ENCODE measurements at places on chromosomes 13 and 19.
A peak's percentile ranks its signal among the peaks of the same experiment; 100 is the strongest.

DNA sequence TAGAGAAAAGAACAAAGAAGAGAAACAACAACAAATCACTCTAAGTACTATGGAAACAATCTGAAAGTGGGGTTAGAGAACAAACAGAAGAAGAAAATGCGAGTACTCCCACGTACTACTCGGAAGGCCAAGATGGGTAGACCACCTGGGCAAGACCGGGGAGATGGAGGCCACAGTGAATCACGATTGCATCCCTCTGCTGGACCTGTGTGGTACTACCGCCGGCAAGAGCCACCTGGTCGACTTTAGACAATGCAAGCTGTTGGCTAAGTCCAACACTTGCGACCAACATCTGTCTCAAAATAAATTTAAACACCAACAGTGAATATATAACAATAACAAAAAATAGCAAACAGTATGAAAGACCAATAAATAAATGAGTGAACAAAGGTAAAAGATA lies 45.5 kb upstream of the ZNF91 start:
- DNase-seq = no peak

DNA sequence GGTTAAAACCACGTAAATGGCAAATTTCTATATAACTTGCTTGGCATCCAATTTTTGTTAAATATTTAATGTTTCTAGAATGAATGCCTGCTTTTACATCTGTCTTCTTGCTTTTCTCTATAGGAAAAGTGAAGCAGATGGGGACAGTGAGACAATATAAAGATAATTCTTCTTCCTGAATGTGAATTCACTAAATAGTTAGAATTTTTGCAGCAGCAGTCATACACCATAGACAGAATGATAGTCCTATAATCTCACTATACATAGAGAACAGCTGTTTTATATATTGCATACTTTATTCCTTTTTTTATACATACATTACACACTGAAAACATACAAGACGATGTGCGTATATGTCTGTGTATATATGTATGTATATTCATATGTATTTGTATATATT lies 1127.3 kb downstream of the PCDH9 start:
- no peak for DNase-seq

GRCh38 chr13:40946485-40946884 lies 72.6 kb downstream of the ELF1 start:
- DNase-seq = no peak

- no peak for DNase-seq
These were observed 346.6 kb upstream of the SLITRK5 start for GRCh38 chr13:87324558-87324957.

DNA sequence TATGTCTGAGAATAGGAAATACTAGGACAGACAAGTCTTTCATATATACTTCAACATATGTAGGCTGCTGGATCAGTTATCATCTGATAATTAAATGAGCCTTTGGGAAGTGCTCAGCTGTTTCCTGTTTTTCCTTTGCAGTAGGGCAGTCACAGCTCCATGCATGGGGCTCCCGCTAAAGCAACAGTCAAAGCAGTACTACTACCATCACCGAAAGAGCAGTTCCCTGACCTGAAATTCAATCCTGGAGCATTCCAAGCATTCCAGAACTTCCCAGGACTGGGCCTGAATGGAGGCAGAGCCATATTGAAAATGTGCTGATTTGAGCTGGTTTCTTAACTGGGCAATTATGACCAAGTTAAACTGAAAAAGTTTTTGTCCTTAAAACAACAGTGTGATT lies 20.5 kb downstream of the MICU2 start:
- DNase-seq = no peak

DNA sequence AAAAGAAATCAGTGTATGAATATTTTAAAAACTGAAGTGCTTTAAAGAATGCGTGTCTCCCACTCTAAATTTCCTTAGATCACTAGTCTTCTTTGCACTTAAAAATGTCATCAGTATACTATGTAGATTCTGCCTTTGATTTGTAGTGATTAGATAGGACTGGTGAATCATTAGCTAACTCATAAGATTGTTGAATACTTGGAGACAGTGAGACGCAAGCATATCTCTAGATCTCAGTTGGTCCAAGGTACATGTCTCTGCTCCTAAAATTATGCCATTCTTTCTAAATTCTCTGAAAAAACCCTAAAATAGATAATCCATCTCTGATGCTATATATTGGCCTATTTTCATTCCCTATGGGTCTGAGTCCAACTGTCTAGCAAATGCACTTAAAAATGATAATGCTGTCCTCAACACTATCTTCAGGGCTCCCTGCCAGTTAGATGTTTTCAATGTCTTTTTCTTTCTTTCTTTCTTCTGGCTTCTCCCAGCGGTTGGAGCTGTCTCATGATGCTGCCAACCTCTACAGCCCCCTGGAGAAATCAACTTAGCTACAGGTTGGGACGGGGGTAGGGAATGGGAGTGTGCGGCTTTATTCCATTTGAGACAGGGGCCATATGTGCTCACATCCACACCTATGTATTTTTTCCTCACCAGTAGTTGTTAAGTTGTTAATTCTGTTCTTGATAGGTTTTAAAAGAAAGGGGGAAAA lies 301.0 kb downstream of the NDFIP2 start:
- no peak for DNase-seq

DNA sequence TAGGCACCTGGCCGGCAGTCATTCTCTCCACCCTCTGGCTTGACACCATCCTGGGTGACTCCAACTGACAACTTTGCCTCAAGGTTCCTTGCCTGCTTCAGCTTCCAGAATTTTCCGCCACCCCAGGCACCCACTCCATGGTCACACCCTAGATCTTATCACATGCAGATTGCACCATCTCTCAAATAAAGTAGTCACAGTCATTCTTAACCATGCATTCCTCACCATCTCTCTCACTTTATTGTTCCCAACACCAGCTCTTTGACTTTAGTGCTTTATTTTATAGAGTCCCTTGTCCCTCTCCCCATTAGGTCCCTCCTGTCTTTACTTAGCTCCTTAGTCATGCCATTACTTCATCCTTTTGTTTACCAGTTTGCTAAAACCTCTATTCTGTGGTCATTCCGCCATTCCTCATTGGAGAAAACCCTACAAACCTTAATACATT lies 351.7 kb downstream of the SPRY2 start:
- DNase-seq = no peak

GRCh38 chr13:26759907-26760831 lies at the start of gene GPR12:
Gene GPR12 (minus strand): TSS chr13:26760786. CDS start chr13:26759827, 959 bp downstream.
- DNase-seq = no peak

DNA sequence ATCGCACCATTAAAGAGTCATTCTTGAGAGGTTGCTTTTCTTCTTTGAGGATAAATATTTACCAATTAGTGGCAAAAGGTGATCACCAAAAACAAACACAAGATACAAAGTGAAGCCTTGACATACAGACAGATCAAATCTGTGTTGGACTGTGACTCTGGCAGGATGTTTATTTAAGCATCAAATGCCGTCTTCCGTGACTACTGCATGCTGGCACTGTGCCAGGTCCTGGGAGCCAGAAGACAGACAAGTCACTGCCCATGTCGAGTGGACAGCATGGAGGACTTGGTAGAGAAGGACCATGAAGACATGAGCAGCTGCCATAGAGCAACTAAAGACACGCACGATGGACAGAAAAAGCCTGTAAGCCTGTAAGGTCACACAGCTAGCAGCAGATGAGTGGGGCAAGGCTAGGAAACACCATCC lies 92.8 kb upstream of the FARP1 start:
- no peak for DNase-seq

- DNase-seq = no peak
These were observed 58.3 kb upstream of the CSNK1A1L start for GRCh38 chr13:37163641-37164265.

DNA sequence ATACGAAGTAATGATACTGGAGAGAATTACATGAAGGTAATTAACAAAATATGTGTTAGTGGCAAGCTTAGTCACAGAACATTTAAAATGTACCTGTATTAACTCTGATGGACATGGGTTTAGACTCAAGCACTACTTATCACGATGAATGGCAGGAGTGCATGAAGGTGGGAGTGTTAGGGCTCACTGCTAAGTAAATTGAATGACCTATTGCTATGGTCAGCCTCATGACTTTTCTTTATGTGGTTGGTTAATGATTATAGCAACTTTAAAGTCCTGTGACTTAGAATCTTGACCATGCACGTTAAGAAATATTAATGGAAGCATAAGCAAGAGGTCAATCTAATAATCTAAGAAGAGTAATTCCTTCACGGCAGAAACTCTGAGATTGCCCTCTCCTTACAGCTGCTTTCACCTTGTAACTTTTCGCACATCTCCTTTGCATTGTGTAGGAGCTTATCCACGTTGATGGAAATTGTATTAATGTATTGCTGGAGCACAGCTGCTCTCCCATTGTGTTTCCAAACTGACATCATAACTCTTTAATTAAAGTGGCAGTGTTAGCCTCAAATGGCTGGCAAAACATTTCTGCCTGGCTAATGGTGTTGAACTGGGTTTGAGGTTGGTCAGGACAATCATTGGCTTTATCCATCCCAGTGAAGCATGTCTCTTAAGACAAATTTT lies 114.5 kb downstream of the RXFP2 start:
- no peak for DNase-seq

- DNase-seq = no peak
These were observed 12.1 kb upstream of the NDFIP2 start for GRCh38 chr13:79468819-79469218.

GRCh38 chr19:18229474-18229873 lies 3.2 kb upstream of the PDE4C start:
- no peak for DNase-seq

GRCh38 chr19:1634938-1635243 lies 17.5 kb downstream of the TCF3 start:
- DNase-seq = no peak

GRCh38 chr19:39554701-39555311 lies 14.8 kb upstream of the EID2 start:
- no peak for DNase-seq

DNA sequence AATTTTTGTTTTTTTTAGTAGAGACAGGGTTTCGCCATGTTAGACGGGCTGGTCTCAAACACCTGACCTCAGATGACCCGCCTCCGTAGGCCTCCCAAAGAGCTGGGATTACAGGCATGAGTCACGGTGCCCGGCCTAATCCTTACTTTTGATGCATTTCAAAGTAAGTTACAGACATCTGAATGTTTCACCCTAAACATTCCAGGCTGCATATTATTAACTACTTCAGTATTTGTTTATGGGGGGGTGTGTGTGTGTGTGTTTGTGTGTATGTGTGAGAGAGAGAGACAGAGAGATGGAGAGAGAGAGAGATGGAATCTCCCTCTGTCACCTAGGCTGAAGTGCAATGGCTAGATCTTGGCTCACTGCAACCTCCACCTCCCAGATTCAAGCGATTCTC lies 13.1 kb downstream of the SULT2B1 start:
- no peak for DNase-seq

DNA sequence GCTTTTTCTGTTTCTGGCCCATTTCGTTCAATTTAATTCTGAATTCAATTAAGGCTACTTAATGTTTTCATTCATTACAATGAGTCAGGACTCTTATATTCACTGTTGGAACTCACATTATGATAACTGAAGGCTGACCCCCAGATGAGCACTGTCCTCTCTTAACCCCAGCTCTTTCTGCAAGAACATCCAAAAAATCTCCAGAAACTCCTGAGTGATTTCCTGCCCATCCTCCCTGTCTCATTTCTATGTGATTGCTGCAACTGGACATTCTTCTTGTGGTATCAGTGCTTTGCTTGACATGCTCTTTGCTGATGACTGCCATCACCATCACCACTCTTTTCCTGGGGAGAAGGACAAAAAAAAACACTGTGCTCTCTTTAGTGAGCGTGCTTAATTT lies 240.3 kb downstream of the SPRY2 start:
- DNase-seq = no peak

GRCh38 chr13:113882716-113883115 lies 18.8 kb upstream of the GAS6 start:
- no peak for DNase-seq

- DNase-seq = no peak
These were observed 7.5 kb upstream of the MPV17L2 start for GRCh38 chr19:18185538-18185937.

DNA sequence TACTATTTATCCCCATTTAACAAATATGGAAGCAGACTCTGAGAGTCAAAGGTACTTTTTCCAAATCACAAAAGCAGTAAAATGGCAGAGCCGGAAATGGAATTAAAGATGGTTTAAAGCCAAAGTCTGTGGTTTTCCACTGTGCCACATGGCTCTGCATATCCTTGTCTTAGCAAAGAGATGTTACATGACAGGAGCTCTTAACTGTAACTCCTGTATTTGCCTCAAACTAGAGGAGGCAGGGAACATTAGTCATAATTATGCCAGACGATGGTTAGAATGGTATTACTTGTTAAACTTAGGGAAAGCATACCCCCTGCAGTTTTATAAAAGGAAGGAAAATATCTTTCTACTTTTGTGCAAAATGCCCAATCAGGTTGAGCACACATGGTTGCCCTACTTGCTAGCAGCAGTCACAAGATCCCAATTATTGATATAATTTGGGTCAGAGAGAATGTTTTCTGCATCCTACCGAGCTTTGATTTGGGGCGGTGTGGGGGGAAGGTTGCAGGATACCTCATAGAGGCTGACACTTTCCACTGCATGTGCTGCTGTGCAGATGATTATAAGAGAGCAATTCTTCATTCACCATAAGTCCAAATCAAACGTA lies 42.0 kb upstream of the MAB21L1 start:
- DNase-seq = no peak

- DNase-seq = no peak
These were observed 33.5 kb downstream of the FBN3 start for GRCh38 chr19:8115805-8116396.

- no peak for DNase-seq
These were observed 16.2 kb downstream of the PCID2 start for GRCh38 chr13:113192279-113192678.

GRCh38 chr19:36837906-36838783 lies at the start of gene ZNF790:
Gene ZNF790 (minus strand): TSS chr19:36838387. CDS start chr19:36825619, 12,768 bp downstream.
- peak; percentile 94 for DNase-seq

- no peak for DNase-seq
These were observed 216.5 kb upstream of the SOX1 start for GRCh38 chr13:111850458-111850857.

DNA sequence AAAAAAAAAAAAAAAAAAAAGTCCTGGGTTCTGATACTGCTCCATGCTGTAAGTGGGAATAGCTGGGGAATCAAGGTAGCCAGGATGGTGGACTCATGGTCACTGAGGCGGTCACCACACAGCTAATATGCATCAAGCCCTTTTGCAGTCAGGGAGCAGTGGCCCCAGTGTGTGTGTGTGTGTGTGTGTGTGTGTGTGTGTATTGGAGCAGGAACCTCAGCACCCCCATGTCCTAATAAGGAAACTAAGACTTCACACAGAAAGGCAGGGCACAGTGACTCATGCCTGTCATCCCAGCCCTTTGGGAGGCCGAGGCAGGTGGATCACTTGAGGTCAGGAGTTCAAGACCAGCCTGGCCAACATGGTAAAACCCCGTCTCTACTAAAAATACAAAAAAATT lies 12.0 kb downstream of the B3GNT3 start:
- DNase-seq = no peak
